Pancreas (tissue), 10 donors: ENCODE measurements at places on chromosomes 7 and 10. TPM values are rescaled to one million over a fixed set of nuclear protein-coding genes. Genes with fewer than 3 reads are reported as not detected.

CLIP2 gene
- polyA plus RNA-seq: 8.5 TPM

GSTO2 gene
- polyA plus RNA-seq: 28.1 TPM

DNA sequence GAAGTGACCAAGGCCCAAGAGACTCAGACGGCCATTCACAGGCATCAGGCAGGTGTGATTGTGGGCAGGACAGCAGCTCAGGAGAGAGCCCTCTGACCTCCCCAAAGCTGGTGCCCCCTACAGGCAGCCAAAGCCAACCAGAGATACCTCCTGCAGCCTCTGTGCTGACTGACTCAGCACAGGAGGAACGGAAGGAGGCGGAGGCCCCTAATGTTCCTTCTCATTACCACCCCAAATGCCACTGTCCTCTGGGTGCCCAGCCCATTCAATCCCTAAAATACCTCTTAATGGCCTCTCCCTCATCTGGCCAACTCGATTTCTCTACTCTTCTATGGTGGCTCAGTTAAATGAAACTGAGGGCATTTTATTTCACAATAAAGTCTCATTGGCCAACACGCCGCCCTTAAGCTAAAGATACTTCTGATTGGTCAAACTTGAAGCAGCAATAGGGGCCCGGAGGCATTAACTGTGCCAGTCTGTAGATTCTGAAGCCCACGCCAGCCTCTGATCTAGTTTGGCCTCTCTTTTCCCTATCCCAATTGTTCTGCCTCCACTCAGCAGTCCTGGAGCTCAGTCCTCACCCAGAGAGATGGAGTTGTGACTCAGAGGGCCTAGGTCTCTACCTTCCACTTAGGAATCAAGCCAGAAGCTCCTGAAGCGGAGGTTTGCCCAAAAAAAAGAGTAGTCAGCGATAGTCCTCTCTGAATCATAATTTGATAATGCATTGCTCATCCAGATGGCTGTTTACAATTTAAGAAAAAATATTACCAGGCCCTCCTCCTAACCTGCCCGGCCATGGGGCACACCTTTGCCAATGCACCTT is 1.2 kb downstream of the CYREN start:
- no peak for DNase-seq

GRCh38 chr7:148116195-148116594 is 474.4 kb upstream of the C7orf33 start:
- no peak for DNase-seq

DNA sequence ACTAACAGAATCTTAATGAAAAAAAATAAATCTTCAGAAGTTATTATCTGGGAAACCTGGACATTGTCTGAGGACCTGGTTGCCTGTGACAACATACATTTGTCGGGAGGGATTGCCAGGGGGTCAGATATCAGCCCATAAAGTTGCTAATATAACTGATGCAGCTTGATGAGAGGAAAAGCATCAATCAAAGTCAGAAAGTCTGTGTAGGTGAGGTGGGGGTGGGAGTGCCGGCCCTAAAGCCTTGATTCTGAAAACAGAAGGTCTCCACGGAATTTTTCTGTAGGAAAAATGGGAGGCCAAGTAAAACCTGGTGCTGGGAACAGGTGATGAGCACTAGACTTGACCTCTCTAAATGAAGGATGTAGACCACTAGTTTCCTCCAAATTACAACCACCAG is 281.8 kb downstream of the FGFR2 start:
- DNase-seq: no peak

DNA sequence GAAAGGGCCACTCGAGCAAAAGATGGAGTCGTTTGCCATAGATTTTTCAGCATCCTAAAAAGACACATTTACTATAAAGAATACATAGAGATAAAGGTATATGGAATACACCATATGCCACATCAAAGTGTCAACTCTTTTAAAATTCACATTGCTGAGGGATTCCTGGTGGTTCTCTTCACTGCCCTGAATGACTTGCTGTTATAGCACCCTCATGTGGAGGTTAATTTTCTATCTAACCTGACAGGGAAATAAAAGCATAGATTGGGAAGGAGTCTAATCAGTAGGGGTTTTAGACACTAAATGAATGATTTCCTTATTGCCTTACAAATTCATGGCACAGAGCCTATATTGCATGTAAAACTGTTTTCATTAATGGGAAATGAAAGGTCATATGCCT is 25.9 kb downstream of the DNAH11 start:
- DNase-seq: no peak
